PC-9 (cell line): ENCODE measurements at places on chromosomes 2 and 18.
A peak's percentile ranks its signal among the peaks of the same experiment; 100 is the strongest.

GRCh38 chr2:65055422-65056214 lies 598 bp upstream of the CEP68 start:
- no peak for DNase-seq

GRCh38 chr2:183219888-183220287 lies 95.6 kb downstream of the NUP35 start:
- no peak for DNase-seq

GRCh38 chr2:235106874-235107639 lies 155.2 kb downstream of the SH3BP4 start:
- peak; percentile 78 for DNase-seq

GRCh38 chr18:36392164-36392978 lies 94.9 kb downstream of the FHOD3 start:
- no peak for DNase-seq

GRCh38 chr2:45483997-45484396 lies 127.1 kb downstream of the SRBD1 start:
- DNase-seq, result no peak
